Gastroesophageal sphincter (tissue), 4 donors: ENCODE measurements at places on chromosomes 13 and 19. TPM values are rescaled to one million over a fixed set of nuclear protein-coding genes. Genes with fewer than 3 reads are reported as not detected.

- no peak for ATAC-seq
Observed at GRCh38 chr13:77338329-77338728, 11.4 kb upstream of the MYCBP2 start.

The SIX5 gene
- 33.1 TPM for total RNA-seq

- ATAC-seq: no peak
Observed at GRCh38 chr13:42760951-42761350, 20.4 kb upstream of the FAM216B start.

The ZNF470 gene
- total RNA-seq: 8.1 TPM

GRCh38 chr13:31909864-31910551 is 121.6 kb upstream of the FRY start:
- no peak for ATAC-seq

DNA sequence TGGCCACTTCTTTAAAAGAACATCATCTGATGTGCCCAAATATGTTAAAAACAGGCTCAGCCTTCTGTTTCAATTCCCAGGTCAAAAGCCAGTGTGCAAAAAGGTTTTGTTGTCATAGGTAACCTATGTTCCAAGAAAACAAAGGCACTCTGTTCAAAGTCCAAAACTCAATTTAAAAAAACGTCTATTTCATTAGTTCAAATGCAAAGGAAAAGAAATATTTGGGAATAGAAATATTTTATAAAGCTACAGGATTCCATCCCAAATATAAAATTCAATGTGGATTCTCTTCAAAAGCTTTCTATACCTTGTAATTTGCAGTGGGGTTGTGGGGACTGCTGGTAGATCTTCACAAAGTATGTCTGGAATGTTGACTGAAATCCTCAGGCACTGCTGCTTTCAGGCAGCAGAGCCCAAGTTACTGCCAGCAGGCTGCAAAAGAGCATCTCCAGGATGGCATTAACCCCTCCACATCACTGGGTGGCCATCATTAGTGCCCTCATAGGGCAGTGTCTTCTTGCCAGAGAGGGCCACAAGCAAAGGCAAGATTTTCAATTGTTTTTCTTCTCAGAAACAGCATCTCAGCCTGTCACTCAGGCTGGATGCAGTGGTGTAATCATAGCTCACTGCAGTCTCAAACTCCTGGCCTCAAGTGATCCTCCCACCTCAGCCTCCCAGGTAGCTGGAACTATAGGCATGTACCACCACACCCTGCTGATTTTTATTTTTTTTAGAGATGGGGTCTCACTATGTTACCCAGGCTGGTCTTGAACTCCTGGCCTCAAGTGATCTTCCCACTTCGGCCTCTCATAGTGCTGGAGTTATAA is 22.8 kb upstream of the STK24 start:
- ATAC-seq: no peak

DNA sequence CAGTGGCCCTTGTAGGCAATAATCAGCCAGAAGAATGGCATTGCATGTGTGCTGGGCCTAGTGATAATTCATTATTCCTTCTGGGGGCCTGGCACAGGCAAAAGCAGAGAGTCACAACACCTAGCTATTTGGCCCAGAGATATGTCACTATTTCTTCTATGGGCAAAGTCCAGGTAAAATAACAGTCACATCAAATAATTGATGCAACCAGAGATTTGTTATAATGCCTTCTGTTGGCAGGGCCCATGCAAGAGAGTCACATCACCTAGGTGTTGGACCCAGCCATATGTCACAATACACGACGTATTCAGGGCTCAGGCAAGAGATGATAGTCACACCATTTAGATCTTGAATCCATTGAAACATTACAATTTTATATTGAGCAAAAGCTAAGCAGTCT is 66.1 kb downstream of the ZNF726 start:
- no peak for ATAC-seq
